Cardiac septum (tissue), 1 donor: ENCODE measurements at places on chromosomes 2 and 18. TPM values are rescaled to one million over a fixed set of nuclear protein-coding genes. Genes with fewer than 3 reads are reported as not detected.
A peak's percentile ranks its signal among the peaks of the same experiment; 100 is the strongest.

Gene GAD1
- 0.46 TPM for total RNA-seq

Gene DNER
- total RNA-seq, result 1.00 TPM

Gene CDCA7
- total RNA-seq, result 1.00 TPM

Gene SAG
- not detected for total RNA-seq

Gene ITGA4
- total RNA-seq, result 3.4 TPM

Gene KDSR
- 54.3 TPM for total RNA-seq

Gene COL5A2
- total RNA-seq, result 16.0 TPM

Gene LIPG
- 1.7 TPM for total RNA-seq

DNA sequence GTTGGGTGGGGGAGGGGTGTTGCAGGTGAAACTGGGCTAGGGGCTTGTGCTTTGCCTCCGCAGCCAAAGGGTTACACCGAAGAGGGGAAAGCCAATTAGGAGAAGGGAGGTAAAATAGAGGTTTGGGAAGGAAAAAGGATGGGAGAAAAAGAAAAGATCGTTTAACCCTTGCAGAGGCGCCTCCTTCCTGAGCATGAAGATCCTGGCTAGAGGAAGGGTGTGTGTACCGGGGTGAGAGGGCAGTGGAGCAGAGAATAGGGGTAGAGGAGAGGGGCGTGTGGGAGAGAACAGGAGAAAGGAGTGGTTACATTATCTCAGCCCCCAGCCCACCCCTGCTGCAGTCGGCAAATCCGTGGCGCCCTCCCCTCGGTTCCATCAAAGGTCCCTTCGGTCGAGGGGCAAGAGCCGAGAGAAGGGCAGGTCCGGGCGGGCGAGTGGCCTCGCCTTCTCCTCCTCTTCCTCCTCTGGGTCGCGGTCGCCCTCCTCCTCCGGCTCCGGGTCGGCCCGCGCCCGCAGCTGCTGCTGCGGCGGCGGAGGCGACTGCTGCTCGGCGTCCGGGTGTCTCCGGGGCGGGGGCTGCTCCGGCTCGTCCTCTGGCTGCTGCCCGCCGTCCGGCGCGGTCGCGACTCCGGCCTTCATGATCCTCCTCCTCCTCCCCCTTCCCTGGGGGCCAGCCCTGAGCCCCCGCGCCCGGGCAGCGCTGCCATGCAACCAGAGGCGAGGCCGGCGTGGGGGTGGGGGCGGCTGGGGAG is 1.1 kb downstream of the MARCHF4 start:
- DNase-seq, result no peak

GRCh38 chr2:10879624-10880585 is 31.8 kb upstream of the KCNF1 start:
- no peak for DNase-seq

- DNase-seq, result no peak
Measured at GRCh38 chr2:123128951-123129350, 896.1 kb upstream of the CNTNAP5 start.

- DNase-seq, result no peak
Measured at GRCh38 chr2:222903234-222904220, 42.7 kb downstream of the ACSL3 start.

- DNase-seq, result no peak
Measured at GRCh38 chr2:63369146-63369545, 219.1 kb downstream of the WDPCP start.

DNA sequence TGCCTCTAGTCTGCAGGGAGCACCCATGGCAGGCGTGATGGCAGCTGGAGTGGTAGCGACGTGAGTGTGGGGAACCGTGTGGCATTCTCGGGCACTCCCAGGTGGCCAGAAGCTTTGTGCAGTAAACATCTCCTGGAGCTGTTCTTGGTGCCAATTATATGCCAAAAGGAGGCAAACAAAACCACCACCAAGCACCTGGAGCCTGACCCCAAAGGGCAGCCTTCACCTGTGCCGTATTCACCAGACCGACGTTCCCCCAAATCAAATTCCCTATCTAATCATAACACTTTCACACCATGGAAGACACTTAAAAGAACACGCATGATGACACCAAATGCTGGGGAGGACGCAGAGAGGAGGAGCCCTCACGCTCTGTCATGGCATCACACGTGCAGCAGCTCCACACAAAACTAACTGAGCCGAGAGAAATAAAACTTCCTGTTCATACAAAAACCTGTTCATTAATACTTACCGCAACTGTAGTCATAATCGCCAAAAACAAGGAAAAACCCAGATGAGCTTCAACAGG is 123.6 kb downstream of the EIPR1 start:
- no peak for DNase-seq

DNA sequence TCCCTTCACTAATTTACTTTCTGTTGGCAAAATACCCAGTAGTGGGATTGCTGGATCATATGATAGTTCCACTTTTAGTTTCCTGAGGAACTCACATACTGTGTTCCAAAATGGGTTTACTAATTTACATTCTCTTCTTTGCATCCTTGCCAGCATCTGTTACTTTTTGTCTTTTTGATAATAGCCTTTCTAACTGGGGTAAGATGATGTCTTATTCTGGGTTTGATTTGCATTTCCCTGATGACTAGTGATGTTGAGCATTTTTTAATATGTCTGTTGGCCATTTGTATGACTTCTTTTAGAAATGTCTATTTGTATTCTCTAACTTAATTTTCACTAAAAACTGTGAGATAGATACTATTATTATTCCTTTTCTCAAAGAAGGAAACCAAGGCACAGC is 411.7 kb downstream of the SOCS6 start:
- no peak for DNase-seq

DNA sequence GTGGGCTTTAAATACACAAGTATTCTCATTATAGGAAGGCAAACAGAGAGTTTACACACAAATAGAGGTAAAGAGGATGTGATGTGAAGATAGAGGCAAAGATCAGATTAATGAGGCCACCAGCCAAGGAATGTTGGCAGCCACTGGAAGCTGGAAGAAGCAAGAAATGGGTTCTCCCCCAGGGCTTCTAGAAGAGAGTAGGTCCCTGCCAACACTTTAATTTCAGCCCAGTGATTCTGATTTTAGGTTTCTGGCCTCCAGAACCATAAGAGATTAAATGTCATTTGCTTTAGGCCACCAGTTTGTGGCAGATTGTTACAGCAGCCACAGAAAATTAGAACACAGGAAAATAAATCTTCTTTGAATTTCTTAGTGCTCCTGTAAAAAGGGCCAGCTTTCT is 916.7 kb downstream of the CPS1 start:
- no peak for DNase-seq

DNA sequence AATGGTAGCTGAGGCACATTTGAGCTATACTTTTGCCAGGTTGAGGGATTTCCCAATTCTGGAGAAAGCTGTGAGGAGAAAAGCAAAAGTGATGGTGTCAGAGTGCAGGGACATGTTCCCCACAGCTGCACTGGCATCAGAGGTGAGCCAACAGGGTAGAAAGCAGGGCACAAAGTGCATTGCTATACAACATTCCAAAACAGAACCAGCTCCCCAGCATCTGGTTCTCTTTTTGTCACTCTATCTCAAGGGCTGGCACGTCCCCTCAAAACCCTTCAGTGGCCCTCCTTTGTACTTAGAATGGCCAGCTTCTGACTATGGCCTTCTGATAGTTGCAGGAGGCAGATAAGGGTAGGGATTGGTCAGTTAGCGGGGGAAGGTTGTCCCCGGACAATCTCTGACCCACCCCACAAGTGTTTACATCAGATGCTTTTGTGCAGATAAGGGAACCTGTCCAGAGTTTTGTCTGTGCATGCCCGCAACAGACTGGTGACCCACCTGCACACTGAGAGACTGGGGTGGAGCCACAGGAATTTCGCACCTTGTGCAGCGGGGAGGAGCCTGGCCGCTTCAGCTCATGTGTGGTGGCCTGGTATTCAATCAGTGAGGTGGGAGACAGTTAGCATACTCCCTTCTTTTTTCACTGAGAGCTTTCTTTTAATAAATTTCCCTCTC is 31.0 kb upstream of the TMEM17 start:
- no peak for DNase-seq

DNA sequence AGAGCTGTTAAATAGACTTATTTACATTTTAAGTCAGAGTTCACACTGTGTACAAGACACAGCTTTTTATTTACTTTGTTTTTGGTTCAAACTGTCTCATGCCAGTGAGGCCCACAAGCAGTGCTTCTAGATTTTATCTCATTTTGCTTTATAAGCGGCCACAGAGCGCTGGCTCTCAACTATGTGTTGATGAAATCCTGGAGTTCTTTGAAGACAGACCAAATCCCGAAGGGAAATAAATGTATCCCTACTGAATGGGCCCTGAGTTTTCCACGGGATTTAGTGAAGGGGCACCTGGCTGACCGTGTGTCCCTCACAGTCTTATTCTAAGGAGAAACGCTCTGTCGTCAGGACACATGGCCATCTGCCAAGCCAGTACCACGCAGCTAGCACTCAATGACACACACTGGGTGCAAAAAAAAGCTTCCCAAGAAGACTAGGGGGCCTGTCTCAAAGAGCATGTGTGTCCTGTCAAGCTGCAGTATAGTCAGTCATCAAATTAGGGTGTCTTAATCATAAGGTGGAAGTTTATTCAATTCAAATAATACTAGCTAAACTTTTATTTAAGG is 23.4 kb downstream of the LYPD1 start:
- DNase-seq, result no peak

GRCh38 chr2:134410006-134410405 is 156.1 kb downstream of the MGAT5 start:
- DNase-seq, result no peak

GRCh38 chr2:45329045-45329677 is 281.9 kb downstream of the SRBD1 start:
- DNase-seq, result no peak

DNA sequence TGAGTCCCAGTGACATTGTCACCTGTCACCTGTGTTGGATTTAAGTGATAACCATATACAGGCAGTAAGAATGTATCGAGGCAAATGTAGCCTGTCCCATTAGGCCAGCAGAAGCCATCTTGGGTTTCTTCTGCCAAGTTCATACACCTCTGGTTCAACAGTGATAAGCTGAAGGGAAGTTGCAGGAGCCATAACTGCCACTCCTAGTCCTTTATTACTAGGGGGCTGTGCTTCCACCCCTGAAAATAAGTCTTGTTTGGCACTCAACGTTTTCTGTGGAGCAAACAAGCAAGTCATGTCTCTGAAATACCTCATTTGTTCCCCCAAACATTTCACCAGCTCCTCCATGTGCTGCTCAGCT is 58.1 kb upstream of the ALPP start:
- DNase-seq, result no peak

- DNase-seq, result no peak
Measured at GRCh38 chr2:157559061-157559460, 69.6 kb downstream of the ACVR1C start.

- DNase-seq, result no peak
Measured at GRCh38 chr18:9436206-9436929, 38.9 kb upstream of the RALBP1 start.

- DNase-seq, result no peak
Measured at GRCh38 chr18:4758980-4759379, 303.9 kb upstream of the DLGAP1 start.

DNA sequence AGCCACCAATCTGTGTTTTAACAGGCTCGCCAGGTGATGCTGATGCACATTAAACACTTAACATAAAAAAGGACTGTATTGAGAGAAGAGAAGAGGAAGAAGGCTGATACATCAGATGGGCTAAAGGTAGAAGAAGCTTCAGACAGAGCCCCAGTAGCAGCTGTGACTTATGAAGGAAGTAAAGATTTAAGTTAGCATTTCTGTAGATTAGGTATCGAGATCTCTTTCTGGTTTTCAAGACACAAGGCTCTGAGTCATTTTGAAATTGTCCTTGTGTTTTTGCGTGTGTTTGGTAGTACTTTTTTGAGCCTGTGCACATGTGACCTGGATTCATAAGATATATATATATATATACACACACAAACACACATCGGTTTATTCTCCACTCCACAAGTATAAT is 40.6 kb upstream of the GCFC2 start:
- DNase-seq, result no peak

- DNase-seq, result peak; percentile 46
Measured at GRCh38 chr2:10256515-10257031, 46.1 kb upstream of the HPCAL1 start.

- DNase-seq, result no peak
Measured at GRCh38 chr2:127486247-127487058, 39.8 kb downstream of the IWS1 start.

GRCh38 chr2:66895206-66895605 is 460.3 kb downstream of the MEIS1 start:
- DNase-seq, result no peak

- no peak for DNase-seq
Measured at GRCh38 chr2:12194968-12195367, 448.5 kb downstream of the LPIN1 start.

- DNase-seq, result no peak
Measured at GRCh38 chr2:28764909-28765711, 13.5 kb downstream of the PPP1CB start.

- no peak for DNase-seq
Measured at GRCh38 chr2:217614498-217614897, 388.3 kb downstream of the TNS1 start.

GRCh38 chr2:171316755-171317337 is 116.9 kb downstream of the METTL8 start:
- DNase-seq, result no peak
